ENCODE measurements at places on chromosomes 13 and 19.
A peak's percentile ranks its signal among the peaks of the same experiment; 100 is the strongest.

DNA sequence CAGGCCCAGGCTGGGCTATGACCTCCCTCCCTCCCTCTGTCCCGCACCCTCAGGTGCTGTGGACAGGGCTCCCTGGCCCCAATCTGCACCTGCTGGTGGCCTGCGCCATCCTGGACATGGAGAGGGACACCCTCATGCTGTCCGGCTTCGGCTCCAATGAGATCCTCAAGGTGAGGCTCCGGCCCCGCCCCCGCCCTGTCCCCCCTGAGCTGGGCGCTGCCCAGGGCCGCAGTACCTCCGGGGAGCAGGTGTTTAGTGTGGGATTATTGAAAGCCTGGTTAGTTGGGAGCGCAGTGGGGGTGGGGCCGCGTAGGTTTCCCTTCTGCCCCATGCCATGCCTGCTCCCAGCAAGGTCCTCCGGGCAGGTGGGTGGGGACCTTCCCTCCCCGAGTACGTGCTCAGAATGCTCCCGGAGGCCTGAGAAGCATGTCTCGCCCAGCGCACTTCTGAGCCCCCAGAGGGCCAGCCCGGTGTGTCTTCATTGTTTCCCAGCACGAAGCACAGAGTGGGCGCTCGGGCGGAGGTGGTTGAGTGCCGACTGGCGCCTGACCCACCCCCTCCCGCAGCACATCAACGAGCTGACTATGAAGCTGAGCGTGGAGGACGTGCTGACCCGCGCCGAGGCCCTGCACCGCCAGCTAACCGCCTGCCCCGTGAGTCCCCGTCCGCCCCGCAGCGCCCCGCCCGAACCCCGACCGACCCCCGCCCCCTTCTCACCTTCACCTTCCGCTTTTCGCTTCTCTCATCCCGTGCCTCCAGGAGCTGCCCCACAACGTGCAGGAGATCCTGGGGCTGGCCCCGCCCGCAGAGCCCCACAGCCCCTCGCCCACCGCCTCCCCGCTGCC, 8.8 kb downstream of the IL4I1 start:
- no peak for DNase-seq

DNA sequence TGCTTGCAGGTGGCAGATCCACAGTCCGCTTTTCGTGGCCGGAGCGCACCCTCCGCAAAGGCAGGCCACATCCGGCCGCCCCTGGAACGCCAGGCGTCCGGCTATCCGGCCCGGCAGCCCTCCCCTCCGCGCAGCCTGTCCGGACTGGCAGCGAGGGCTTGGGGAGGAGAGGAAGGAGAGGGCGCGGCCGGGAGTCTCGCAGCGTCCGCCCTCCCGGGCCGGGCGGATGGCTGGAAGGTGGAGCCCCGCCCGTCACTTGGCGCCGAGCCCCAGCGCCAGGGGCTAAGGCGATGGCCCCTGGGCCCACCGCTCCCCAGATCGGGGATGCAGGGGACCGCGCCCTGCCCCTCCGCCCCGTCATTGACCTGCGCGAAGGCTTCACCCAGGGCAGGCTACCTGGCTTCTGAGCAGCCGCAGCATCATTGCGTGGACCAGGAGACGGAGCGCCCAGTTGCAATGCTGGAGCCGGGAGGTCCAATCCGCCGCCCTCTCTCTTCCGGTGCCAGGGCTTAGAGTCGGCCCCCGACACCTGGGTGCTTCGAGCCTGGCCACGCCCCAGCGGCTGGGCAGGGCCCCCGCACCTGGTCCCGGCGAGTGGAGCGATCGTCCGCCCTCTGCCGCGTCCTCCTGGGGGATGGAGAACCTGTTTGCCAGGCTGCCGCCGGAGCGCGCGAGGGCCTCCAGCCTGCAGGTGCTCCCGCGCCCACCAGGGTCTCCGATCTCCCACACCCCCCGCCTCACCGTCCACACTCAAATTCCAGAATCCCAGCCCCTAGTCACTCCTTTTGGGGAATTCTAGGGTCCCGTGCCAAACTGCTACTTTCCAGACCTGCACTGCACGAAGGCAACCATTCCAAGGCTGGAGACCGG, at the start of gene FUT1:
Gene FUT1 (minus strand): TSS at position 146 of the 870 bp plus-strand sequence. CDS start 1,360 bp downstream, outside the sequence.
- DNase-seq = no peak

DNA sequence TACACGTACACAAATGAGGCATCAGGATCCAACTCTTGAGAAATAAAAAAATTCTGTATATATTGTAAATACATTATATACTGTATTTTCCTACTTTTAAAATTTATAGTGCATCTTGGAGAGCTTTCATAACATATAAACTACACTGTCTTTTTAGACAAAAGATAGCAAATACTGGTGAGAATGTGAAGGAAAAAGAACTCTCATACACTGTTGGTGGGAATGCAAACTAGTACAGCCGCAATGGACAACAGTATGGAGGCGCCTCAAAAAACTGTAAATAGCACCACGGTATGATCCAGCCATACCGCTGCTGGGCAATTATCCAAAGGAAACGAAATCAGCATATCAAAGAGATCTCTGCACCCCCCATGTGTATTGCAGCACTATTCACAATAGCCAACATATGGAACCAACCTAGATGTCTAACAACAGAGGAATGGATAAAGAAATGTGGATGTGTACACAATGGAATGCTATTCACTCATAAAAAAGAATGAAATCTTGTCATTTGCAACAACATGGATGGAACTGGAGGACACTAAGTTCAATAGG, 292.4 kb downstream of the EFNB2 start:
- no peak for DNase-seq

DNA sequence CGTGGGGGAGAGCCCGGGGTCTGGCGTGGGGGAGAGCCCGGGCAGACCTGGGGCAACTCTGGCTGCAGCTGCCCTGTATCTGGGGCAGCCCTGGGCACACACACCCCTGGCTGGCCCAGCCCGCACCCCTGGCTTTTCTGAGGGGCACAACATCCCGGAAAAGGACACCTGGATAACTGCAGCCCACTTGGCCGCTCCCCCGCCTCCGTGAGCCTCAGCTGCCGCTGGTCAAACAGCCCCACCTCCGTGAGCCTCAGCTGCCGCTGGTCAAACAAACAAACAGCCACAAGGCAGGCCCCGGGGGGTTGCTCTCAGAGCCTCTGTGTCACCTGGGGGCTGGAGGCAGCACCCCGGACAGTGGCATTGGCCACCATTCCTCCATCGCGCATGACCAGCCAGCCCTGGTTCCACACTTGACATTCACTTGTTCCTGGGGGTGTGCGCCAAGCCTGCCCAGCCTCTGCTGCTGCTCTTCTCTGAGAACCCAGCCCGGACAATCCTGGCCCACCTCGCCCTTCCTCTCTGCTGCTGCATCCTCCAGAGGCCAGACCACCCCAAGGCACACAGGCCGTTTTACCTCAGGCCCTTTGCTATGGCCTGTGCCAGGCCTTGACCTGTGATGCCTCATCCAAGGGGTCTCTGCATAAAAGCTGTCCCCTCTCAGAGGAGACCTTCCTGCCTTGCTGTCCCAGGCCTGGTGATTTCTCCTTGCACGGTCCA, 19.9 kb downstream of the CEBPG start:
- no peak for DNase-seq

GRCh38 chr13:26340807-26341206, 86.9 kb downstream of the CDK8 start:
- peak; percentile 4 for DNase-seq

DNA sequence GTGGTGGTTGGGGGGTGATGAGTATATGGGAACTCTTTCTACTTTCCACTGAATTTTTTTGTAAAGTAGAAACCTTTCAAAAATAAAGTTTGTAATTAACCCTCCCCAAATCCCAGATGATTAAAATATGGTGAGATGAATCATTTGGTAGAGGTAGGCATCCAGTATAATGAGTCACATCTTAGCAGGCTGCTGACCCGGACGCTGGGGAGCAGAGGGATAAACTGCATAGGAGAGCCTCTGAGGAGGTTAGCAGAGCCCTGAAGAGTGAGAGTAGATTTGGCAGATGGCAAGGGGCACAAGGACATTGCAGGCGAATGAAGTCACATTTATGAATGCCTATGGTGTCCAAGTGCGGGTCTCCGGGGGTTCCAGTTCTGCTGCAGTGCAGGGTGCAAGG, 293.8 kb downstream of the FGF9 start:
- no peak for DNase-seq

DNA sequence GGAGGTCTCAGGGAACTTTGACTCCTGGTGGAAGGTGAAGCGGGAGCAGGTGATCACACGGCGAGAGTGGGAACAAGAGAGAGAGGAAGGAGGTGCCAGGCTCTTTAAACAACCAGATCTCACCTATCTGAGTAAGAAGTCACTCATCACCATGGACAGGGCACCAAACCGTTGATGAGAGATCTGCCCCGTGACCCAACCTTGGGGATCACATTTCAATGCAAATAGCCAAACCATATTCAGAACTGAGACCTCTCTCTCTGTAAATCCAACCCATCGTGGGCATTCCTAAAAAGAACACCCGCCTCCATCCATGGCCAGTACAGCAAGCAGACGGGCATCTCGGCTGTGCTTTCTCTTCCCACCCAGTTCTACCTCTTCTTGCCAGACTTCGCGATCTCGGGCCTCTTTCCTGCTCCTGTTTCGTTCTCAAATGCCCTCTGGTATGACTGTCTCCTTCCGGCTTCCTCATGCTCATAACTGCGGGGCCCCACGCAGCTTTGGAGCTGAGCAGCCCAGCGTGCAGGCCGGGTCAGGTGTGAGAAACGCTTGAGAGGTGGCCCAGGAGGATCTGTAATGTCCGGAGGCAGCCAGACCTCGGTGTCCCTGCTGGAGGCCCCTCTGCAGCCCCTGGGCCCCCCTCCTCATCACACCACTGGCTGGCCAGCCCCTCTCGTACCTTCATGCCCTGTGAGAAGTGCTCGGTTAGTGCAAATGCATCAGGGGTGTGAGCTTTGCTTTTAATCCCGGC, 97.0 kb upstream of the GPR183 start:
- DNase-seq = peak; percentile 9

DNA sequence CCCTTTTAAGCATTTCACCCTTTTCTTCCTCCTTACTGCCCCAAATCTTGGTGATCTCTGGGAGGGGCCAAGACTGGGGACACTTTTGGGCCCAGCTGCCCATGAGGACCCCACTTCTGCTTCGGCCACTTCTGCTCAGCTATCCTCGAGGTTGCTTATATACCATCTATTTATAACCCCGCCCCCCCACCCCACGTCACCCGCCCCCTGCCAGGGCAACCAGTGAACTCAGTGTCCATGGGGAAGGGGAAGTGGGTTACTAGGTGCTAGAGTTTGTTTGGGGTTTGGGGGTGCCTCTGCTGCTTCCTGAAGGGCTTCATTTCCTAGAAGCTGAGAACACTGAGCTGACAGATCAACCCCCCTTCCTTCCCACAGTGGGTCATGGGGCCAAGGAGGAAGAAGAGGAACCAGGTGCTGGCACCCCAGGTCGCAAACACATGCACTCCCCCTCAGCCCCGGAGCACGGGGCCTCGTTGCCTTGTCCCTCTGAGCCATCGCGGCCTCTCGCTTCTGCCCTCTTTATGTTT, 6.1 kb upstream of the ADGRE5 start:
- DNase-seq = no peak

- DNase-seq = peak; percentile 30
Measured at GRCh38 chr19:50933640-50934039, 19.2 kb downstream of the KLK5 start.

GRCh38 chr19:46201454-46202310, 27.9 kb upstream of the IGFL1 start:
- DNase-seq = no peak

- DNase-seq = no peak
Measured at GRCh38 chr13:113106711-113107351, 1.2 kb downstream of the F7 start.

GRCh38 chr13:75422028-75422427, 59.9 kb downstream of the TBC1D4 start:
- no peak for DNase-seq

GRCh38 chr19:46713781-46714443, 3.0 kb downstream of the PRKD2 start:
- peak; percentile 81 for DNase-seq

DNA sequence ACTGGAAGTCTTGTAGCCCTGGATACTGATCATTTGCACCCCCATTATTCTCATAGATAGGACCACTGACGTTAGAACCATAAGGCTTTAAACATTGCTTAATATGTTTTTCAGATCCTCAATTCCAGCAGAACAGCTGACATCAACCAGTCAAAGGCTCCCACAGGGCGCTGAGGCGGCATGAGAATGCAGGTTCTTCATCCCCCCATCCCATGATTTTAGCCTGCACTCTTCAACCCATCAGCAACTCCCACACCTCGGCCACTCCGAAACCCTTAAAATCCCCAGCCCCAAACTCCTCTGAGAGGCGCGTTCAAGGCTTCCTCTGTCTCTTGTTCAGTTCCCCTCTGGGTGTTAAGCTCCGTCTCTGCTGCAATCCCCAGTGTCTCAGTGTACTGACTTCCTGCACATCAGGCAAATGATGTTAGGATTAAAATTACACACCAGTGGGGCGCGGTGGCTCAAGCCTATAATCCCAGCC, 24.3 kb upstream of the LAMP1 start:
- no peak for DNase-seq

GRCh38 chr19:2132731-2133490, 18.5 kb downstream of the AP3D1 start:
- no peak for DNase-seq

GRCh38 chr13:33018886-33019285, 2.7 kb downstream of the KL start:
- DNase-seq = no peak
